Activated CD8-positive, alpha-beta memory T cell treated with anti-CD3 and anti-CD28 coated beads for 1 hour (primary cell): ENCODE measurements at places on chromosomes 12 and 14.

GRCh38 chr12:52873832-52874572 lies 25.2 kb upstream of the KRT78 start:
- DNase-seq: peak; percentile 48

- DNase-seq: no peak
Observed at GRCh38 chr12:22821985-22822384, 197.0 kb downstream of the ETNK1 start.

- DNase-seq: no peak
Observed at GRCh38 chr12:43493261-43493797, 58.7 kb downstream of the ADAMTS20 start.

GRCh38 chr14:74348735-74349463 lies 628 bp downstream of the VRTN start:
- DNase-seq: no peak

GRCh38 chr14:81157431-81157830 lies 63.3 kb downstream of the GTF2A1 start:
- DNase-seq: no peak

DNA sequence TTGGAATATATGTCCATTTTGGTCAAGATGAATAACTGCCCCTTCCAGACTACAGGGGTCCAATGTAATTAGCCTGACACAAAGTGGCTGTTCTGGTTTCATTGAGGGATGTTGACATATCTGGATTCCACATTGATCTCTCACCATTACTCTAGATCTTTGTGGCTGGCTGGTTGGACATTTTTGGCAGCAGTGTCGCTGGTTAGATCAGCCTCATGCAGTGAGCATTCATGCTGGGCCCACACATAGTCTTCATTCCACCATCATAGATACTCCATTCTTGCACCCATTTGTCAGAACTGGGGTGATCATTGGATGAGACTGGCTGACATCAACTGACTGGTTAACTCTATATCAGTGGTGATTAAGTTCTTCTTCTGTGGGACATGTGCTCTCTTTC lies 74.4 kb downstream of the MGST1 start:
- no peak for DNase-seq

- DNase-seq: no peak
Observed at GRCh38 chr14:36553656-36554260, 28.7 kb downstream of the NKX2-8 start.

- DNase-seq: no peak
Observed at GRCh38 chr12:66584673-66585072, 94.2 kb downstream of the GRIP1 start.

DNA sequence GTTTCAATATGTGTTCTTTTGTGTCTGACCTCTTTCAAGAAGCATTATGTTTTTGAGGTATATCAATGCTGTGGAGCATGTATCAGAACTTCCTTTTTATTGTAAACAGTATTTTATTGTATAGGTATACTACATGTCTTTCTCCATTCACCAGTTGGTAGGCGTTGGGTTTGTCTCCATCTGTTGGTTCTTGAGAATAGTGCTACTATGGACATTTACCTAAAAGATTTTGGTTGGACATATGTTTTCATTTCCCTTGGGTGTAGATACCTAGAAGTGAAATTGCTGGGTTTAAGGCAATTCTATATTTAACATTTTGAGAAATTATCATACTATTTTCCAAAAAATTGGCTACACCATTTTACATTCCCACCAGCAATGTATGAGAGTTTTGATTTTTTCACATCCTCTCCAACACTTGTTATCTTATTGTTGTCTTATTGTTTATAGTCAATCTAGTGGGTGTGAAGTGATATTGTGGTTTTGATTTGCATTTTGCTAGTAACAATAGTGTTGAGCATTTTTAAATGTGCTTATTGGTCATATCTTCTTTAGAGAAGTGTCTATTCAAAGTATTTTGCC lies 409.2 kb downstream of the IPO8 start:
- DNase-seq: no peak

DNA sequence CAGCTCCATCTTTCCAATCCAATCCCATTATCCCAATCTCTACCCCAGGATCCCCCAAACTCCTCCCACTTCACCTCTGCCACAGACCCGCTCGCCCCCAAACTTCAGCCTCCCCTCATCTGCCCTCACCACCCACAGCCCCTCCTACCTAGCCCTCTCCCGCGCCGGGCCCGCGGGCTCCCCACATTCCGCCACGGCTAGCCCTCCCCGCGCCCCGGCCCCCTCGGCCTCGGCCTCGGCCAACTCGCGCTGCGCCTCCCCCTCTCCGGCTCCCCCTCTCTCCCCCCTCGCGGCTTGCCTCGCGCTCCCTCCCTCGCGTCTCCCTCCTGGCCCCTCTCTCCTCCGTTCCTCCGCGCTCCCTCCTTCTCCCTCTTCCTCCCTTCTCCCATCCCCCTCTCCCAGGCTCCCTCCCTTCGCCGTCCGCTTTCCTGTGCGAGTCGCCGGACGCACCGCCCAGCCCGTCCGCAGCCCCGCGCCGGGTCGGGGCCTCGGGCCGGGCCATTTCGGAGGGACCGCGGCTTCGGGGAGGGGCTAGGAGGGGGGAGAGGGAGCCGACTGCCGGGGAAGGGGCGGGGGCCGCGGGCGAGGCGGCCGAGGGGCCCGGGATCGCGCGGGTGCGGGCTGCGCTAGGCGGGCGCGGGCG lies at the start of gene ATN1:
TSS of gene ATN1 (plus strand) at position 581 of the 643 bp plus-strand sequence. CDS start 6,043 bp downstream, outside the sequence.
- no peak for DNase-seq

DNA sequence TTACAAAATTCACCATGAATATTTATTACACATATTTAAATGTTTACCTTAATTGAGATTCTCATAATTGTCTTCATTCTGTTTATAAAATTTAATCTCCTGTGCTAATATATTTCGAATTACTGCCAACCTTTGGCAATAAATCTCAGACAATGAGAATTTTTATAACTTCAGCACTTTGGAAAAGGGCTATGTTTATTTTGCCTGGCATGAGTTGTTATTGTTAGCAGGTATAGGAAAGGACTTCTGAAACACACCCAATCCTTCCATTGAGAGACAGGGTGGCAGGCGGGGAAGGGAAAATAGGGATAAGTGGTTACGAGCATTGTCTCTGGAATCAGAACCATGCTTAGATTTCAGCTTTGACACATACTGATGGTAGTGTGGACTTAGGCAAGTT lies 12.1 kb upstream of the MSRB3 start:
- DNase-seq: no peak

- DNase-seq: no peak
Observed at GRCh38 chr12:130425698-130426245, 88.1 kb downstream of the PIWIL1 start.

DNA sequence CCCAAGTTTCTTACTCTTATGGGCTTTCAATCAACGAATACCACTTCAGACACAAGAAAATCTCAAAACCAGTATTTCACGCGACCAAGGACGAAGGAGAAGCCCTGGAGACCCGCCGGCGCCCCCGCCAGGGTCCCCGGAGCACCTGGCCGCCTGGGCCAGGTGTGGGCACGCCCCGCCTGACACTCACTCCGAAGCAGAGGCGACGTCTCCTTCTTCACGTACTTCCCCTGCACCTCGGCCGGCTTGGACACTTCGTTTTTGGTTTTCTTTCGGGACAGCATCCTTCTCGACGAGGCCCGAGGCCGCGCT lies 466 bp downstream of the SAV1 start:
- peak; percentile 5 for DNase-seq

DNA sequence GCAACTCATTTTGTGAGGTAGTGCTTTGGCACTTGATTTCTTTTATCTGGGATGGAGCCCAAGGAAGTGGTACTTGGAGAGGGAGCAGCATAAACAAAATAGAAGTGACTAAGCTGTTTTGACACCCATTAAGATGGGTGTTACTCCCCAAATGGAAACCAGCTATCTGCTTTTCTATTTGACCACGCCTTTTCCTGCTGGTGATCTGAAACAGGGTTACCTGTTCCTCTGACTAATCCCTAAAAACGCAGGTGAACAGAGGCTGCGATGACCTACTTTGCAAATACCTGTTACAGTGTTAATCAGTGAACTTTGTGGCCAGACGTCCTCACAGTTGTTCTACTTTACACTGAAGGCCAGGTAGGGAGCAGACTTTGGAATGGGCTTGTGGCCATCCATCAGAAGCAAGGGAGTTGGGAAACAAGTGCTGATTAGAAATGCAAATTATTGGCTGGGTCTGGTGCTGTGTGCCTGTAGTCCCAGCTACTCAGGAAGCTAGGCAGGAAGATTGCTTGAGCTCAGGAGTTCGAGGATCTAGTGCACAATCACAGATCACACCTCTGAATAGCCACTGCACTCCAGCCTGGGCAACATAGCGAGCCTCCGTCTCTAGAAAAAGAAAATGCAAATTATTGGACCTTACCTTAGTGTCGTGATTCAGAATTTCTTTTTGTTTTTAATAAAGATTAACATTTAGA lies 58.3 kb upstream of the HECTD1 start:
- no peak for DNase-seq

DNA sequence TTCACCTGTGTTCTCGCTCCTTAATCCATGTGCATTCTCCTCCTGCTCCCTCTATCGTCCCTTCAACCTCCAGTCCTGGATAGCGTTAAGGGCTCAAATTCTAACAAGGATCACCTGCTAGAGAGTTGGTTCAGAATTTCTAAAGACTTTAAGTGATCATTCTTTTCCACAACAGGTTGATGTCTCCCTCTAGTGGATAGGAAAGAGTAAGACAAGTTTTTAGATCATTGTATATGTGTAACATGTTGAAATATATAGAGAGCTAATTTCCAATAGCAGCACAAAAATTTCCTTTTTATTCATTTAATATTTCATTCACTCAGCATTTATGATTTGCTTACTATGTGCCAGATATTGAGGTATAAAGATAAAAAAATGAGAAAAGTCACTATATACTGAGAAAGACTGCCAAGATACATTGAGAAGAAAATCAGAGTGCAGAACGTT lies 9.3 kb upstream of the ESR2 start:
- no peak for DNase-seq

DNA sequence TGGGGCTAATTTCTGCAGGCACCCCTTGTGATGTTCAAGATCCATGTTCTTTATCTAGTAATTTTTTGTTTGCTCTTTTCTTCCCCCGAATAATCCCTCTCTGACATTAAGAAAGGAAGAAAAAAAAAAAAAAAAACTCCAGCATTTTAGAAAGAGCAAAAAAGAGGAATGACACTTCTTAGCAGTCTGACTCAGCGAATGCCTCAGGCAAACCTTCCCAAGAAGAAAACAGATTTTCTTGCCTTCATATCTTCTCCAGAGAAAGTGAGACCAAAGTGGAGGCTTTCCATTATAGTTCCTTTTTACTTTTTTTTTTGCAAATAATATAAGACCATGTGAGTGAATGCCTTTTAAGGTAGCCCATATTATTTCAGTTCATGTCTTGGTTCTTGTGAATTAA lies 479.0 kb upstream of the SYT1 start:
- DNase-seq: no peak

GRCh38 chr14:72947366-72948160 lies 21.3 kb downstream of the DCAF4 start:
- no peak for DNase-seq

GRCh38 chr12:19778797-19779196 lies 339.5 kb downstream of the AEBP2 start:
- DNase-seq: no peak

GRCh38 chr12:1367331-1368291 lies 226.8 kb downstream of the FBXL14 start:
- no peak for DNase-seq

- DNase-seq: no peak
Observed at GRCh38 chr14:33317675-33318074, 379.0 kb downstream of the NPAS3 start.

- no peak for DNase-seq
Observed at GRCh38 chr12:102961466-102961855, 4.0 kb downstream of the ASCL1 start.

GRCh38 chr14:65470404-65470880 lies 57.9 kb downstream of the FUT8 start:
- no peak for DNase-seq

- no peak for DNase-seq
Observed at GRCh38 chr14:29821661-29822429, 105.8 kb downstream of the PRKD1 start.

DNA sequence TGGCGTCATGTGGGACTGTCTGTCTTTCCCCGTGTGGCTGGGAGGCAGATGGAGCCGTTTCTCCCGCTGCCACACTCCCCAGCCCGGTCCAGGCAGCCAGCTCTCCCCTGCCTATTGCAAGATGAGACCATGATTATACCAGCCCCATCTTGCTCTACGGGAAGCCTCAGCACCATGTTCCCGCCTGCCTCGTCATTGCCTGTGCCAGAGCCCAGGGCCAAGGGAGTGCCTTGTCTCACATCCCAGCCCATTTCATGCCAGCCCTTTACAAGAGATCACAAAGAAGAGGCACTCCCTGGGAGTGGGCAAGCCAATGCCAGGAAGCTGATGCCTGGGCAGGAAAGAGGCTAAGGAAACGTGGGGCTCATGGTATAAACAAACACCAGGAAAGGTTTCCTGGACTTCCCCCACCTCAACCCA lies 23.9 kb downstream of the GPR68 start:
- no peak for DNase-seq

GRCh38 chr14:34851395-34851794 lies 23.8 kb downstream of the BAZ1A start:
- DNase-seq: no peak

- DNase-seq: no peak
Observed at GRCh38 chr12:26122061-26122680, 2.7 kb downstream of the BHLHE41 start.

DNA sequence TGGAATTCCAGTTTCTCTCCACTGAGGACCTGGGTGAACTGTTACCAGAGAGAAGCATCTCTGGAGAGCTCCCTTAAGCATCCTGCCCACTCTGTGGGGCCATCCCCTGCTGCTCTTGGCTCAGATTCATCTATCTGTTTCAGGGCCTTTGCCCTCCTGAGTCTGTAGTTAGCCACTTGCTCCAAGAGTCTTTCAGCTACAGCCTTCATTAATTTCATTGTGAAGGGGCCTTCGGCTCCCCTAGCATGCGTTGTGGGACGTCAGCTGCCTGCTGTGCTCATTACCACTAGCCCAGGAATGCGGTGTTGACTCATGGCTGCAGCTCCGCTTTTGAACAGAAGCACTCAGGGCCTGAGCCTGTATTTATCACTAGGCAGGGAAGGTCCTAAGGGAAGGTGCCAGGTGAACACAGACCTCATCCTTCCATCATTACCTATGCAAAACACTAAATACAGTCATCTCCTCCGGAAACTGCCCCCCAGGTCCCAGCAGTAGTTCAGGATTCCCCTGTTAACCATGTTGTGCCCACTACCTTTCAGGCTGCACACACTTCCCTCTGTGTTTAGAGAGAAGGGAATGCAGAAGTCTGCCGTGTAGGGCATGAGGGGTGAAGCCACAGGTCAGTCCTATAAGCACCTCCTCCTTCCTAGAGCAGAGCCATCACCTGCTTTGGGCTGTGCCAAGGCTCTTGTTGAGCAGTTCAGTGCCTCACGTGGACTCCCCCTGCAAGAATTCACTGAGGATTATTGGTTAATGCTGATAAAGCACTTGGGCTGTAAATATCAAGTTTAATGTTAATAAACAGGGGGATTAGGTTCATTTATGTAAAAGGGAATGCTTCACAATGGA lies 191.4 kb downstream of the CACNA1C start:
- DNase-seq: no peak

GRCh38 chr12:60205500-60205899 lies 609.7 kb downstream of the SLC16A7 start:
- DNase-seq: no peak
